ENCODE measurements at places on chromosomes 11 and 22. TPM values are rescaled to one million over a fixed set of nuclear protein-coding genes. Genes with fewer than 3 reads are reported as not detected.
A peak's percentile ranks its signal among the peaks of the same experiment; 100 is the strongest.

DNA sequence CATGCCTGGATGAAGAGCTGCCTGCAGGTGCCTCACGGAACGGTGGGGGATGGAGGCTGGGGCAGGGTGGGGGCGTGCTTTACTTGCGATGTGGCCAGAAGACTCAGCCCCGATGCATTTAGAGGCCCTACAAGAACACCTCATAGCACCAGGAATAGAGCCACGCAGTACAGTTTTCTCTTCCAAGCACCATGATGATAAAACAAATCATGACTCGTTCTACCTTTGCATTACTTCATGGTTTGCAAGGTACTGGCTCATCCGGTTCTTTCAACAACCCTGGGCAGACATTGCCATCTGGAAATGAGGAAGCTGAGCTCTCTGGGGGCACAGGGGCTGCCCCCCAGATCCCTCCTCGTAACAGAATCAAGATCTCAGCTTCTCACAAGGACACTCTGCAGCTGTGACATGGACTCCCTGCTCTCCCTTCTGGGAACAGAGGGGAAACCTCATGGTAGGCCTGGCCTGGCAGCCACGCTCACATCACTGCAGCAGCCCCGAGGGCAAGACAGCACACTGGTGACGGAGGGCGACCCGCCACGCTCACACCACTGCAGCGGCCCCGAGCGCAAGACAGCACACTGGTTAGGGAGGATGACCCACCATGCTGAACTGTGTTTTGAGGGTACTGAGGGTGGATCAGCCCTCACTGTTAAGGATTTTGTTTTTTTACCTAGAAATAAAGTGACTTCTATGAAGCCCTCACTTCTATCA lies 46.9 kb downstream of the PHF21B start:
- H3K4me3 ChIP-seq: no peak overlapping the region
- no peak for DNase-seq
- no peak overlapping the region for H3K27ac ChIP-seq
- no peaks in the 10 kb centered on the region for H3K36me3 ChIP-seq

GLB1L2 gene
- total RNA-seq: 4.9 TPM

DNA sequence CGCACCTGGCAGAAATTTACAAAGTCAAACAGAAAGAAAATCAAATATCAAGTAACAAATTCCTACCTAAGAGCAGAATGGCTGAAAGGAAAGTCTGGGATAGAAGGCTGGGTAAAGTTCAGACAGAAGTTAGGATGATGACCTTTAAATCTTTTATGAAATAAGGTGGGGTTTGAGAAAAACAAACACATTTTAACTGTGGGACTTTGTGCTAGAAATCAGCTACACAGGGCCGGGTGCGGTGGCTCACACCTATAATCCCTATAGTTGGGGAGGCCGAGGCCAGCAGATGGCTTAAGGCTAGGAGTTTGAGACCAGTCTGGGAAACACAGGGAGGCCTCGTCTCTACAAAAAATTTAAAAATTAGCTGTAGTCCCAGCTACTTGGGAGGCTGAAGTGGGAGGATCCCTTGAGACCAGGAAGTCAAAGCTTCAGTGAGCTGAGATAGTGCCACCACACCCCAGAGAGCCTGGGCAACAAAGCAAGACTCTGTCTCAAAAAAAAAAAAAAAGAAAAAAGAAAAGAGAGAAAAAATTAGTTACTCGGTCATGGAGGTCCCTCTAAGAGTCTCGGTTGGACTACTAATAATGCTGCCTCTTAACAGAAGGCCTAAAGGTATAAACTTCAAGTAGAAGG lies 119.7 kb upstream of the BID start:
- H3K4me1 ChIP-seq: no peaks in the 10 kb centered on the region
- H3K4me3 ChIP-seq: no peak overlapping the region
- H3K27me3 ChIP-seq: no peaks in the 10 kb centered on the region

DNA sequence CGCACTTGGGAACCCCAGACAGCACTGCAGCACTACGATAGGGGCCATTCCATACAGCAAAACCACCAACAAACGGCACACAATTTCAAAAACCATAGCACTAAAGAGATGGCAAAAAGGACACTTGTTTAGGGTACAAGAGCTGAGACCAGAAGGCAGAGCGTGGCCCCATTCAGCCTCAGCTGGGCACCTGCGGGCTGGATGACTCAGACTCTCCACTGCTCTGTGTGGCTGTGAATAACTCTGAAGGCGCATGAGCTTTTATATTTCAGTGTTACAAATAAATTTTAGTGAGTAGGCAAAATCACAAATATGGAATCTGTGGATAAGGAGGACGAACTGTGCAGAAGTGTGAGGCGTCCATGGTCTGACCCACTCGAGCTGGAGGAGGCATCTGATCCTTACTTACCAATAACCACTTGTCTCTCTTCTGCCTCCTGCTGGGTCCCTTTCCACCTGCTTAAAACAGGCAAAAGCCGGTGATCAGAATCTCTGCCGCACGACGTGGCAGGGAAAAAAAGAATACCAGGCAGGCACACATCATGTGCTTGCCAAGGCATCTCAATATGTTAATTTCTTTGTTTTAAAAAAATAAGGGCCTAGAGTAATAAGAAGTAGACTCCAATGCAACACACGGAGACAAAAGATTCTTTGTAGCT lies 325.7 kb downstream of the SHANK2 start:
- H3K36me3 ChIP-seq: no peaks in the 10 kb centered on the region
- H3K27ac ChIP-seq: no peak overlapping the region
- no peak for DNase-seq
- no peaks in the 10 kb centered on the region for H3K4me1 ChIP-seq
- no peak overlapping the region for H3K4me3 ChIP-seq

DNA sequence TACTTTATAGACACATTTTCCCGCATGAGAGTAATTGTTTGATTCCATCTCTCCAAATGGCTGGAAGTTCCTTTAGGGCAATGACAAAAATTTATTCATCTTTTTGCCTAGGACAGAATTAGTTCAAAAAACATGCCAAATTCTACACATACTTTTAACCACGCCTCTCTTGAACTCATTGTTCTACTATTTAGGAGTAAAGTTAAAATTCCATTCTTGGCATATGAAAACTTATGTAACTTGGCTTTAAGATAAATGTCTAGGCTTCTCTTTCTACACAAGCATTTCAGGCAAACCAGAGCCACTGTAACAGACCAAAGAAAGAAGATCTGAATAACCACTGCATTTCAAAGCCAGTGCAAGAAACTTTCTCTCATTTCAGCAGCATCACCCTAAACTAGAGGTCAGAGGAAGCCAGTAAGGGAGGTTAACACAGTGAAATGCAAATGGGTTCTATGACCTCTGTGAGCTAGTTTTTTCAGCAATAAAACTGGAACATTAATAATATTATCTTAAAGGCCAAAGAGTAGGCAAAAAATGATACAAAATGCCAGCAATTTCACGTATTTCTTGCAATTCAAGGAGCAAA lies 73.0 kb downstream of the RSF1 start:
- DNase-seq: no peak
- no peaks in the 10 kb centered on the region for H3K36me3 ChIP-seq
- H3K4me1 ChIP-seq: no peaks in the 10 kb centered on the region
- H3K27me3 ChIP-seq: no peaks in the 10 kb centered on the region

OR8D4 gene
- total RNA-seq: not detected

DNA sequence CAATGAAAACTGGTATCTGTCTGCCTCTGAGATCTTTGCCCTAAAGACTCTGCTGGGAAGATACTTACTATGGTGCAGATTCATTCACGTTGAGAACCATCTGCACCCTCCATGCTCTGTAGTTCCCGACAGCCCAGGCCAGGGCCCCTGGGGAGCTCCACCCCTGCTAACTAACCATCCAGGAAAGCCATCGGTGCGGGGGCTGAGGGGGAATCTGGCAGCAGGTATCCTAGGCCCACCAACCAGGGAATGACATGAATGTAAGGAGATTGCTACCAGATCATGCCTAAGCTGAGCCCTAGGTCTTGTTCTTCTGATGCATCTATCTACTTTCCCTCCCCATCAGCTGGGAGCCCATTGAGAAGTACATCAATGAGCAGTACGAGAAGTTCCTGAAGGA lies 11.3 kb upstream of the WBP2NL start:
- no peaks in the 10 kb centered on the region for H3K36me3 ChIP-seq
- DNase-seq: peak; percentile 28
- H3K4me1 ChIP-seq: peaks cover 4% of the 10 kb centered on the region
- no peak overlapping the region for H3K27ac ChIP-seq

DNA sequence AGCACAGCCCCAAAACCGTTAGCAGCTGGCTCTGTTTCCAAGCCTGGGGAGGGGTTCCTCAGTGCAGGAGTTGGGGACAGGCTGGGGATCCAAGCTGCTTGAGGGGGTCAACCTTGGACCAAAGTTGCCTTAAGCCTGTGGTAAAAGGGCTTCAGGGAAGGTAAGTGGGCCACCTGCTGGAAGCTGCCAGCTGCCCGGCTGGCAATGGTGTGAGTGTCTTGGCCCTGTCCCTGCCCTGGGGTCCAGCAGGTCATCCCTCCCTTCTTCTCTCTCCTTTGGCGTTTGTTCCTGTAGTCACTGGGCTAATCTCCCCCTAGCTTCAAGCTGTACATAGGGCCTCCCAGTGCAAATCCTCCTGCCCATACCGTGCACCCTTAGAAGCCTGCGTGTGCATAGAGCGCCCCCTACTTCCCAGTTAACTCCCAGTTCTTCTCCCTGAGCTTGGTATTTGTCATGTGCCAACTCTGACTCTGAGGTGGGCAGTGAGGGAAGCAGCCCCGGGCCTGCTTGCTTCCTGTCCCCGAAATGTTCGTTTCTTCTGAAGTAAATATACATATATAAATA lies 4.4 kb downstream of the TMEM258 start:
- no peak overlapping the region for H3K27ac ChIP-seq
- DNase-seq: no peak
- H3K4me3 ChIP-seq: no peak overlapping the region
- peaks cover 63% of the 10 kb centered on the region for H3K36me3 ChIP-seq

CBX6 gene
- total RNA-seq: 61.6 TPM

TTC36 gene
- 1.9 TPM for total RNA-seq

DNA sequence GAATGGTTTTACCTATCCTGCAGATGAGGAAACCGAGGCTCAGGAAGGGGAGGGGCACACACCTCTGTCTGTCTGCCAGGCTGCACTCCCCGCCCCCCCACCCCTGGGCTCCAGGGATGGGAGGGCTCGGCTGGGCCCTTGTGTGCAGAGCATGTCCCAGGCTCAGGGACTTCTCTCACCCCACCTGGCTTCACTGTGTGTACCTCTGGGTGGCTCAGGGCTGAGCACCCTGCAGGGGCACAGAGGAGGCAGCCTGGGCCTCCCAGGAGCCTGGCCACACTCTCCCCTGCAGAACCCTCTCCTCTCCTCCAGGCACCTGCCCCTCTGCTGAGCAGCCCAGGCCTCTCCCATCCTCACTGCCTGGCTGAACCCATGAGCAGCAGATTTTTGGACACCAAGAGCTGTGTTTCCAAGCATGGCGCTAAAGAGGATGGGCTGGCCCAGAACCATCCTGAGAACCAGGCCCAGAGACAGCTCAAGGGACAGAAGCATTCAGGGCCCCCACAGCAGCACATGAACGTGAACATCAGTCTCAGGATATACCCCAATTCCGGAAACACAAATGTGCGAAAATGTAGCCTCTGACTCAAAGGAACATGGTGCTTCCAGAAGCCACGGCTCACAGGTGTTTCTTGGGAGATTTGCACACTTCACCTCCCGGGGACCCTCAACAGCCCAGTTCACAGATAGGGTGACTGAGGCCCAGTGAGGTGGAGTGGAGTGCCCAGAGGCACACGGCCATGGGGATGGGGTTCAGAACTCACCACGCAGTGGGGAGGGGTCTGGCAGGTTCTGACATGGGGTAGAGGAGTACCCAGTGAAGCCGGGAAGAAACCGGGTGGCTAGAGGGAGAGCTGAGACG lies 10.5 kb downstream of the EMID1 start:
- H3K4me3 ChIP-seq: no peak overlapping the region
- no peaks in the 10 kb centered on the region for H3K27me3 ChIP-seq
- H3K4me1 ChIP-seq: no peaks in the 10 kb centered on the region
- no peaks in the 10 kb centered on the region for H3K36me3 ChIP-seq

- H3K4me1 ChIP-seq: peaks cover 10% of the 10 kb centered on the region
- H3K27me3 ChIP-seq: no peaks in the 10 kb centered on the region
- peak overlapping the region; percentile 51 for H3K27ac ChIP-seq
- H3K36me3 ChIP-seq: no peaks in the 10 kb centered on the region
Observed at GRCh38 chr11:125072961-125073590, 10.0 kb downstream of the SLC37A2 start.

DNA sequence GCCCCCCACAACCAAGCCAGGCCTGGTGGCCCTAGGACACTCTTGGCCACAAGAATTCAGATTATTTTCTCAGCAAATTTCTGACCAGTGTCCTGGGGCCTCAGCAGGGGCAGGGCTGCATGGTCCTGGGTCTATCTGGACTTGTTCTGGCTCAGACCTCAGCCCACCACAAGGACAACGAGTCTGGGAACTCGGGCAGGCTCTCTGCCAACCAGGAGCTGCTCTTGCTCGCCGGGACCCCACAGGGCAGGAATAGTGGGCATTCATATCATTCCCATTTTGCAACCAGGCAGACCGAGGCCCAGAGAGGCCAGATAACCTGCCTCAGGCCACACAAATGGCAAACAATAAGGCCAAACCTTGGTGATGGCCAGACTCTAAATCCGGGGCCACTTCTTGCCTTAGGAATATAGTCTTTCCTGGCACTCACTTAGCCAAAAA lies 75.4 kb upstream of the WNT7B start:
- peak overlapping the region; percentile 98 for H3K27ac ChIP-seq
- H3K36me3 ChIP-seq: no peaks in the 10 kb centered on the region
- H3K4me1 ChIP-seq: peaks cover 73% of the 10 kb centered on the region
- H3K4me3 ChIP-seq: peak overlapping the region; percentile 81

ANO9 gene
- 22.4 TPM for total RNA-seq

ALDH3B1 gene
- 95.9 TPM for total RNA-seq

DNA sequence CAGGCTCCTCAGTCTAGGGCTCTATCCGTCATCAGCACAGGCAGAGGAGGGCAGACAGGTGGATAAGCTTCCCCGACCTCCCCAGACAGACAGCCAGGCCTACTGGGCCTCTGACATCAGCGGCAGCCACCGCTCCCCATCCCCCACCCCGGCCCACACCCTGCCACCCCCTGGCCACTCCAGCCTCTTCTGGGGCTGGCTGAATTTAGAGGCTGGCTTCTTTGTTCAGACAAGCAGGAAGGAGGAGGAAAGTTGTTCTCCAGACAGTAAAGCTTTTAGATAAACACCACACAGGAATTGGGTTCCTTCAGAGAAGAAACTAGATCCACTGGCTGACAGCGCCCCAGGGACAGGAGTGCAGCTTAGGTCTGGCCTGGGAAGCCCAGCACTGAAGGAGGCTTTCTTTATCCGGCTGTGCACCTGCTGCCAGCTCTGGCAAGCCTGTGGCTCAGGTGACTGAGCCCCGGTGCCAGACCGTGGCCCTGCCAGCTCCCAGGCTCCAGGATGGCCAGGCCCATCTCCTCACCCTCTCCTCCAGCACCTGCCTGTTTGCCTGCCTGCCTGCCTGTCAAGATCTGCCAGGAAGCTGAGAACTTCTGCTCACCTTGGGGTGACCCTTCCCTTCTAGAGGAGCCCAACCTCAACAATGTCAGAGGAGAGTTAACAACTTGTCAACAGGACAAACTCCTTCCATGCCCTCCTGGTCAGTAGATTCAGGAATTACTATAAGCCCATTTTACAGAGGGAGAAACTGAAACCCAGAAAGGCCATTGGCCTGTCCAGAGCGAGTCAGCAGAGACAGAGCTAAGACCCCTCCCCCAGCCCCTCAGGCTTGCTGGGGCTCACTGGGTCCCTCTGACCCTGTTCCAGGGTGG lies 44.0 kb upstream of the KLHL35 start:
- H3K27ac ChIP-seq: peak overlapping the region; percentile 70
- H3K4me3 ChIP-seq: no peak overlapping the region
- no peak for DNase-seq
